ENCODE measurements at places on chromosomes 7 and 10. TPM values are rescaled to one million over a fixed set of nuclear protein-coding genes. Genes with fewer than 3 reads are reported as not detected.

Gene ANK3
- polyA plus RNA-seq, result 1.2 TPM

Gene CFAP58
- not detected for polyA plus RNA-seq

GRCh38 chr7:63029207-63029522 is 969.5 kb upstream of the ZNF722 start:
- no peak for DNase-seq

DNA sequence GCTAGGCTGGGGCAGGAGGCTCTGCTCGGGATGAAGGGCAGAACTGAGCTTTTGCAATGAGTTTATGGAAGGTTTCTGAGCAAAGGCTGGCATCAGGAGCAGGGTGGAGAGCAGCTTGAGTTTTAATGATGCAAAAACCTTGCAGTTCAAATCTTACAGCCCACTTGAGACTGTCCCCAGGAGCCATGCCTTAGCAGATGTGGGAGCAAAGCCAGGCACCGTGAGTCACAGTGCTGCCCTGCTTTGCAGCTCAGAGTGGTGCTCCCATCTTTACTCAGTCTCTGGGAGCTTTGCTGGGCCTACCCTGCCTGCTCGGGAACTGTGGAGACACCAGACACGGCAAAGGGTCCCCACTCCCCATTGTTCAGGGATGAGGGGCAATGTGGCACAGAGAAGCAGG is 122.4 kb upstream of the NPS start:
- no peak for DNase-seq

GRCh38 chr10:129911451-129912165 is 52.5 kb downstream of the EBF3 start:
- no peak for DNase-seq
